Heart right ventricle (tissue), 16 donors: ENCODE measurements at places on chromosomes 3 and 15. TPM values are rescaled to one million over a fixed set of nuclear protein-coding genes. Genes with fewer than 3 reads are reported as not detected.
A peak's percentile ranks its signal among the peaks of the same experiment; 100 is the strongest.

- H3K4me1 ChIP-seq, result peaks cover 47% of the 10 kb centered on the region
- H3K4me3 ChIP-seq, result peak overlapping the region; percentile 83
- DNase-seq, result no peak
- H3K27ac ChIP-seq, result peak overlapping the region; percentile 87
Observed at GRCh38 chr3:183884097-183884426, 618 bp downstream of the PARL start.

DNA sequence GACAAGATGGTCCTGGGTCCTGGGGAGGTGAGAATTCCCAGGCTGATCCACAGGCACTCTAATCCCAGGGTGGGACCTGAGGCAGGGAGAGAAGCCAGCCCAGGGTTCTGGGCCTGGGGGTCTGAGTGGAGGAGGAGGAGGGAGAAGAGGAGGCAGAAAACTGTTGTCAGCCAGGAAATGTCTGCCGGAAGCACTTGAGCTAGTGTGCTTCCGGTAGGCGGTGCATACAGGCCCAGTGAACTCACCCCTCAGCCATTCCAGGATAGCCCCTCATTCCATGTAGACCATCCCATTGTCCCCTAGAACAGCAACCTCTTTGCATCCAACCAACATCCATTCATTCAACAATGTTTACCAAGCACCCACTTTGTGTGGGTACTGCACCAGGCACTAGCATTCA, 47.9 kb upstream of the LCTL start:
- H3K4me1 ChIP-seq, result peaks cover 37% of the 10 kb centered on the region
- H3K36me3 ChIP-seq, result no peaks in the 10 kb centered on the region
- H3K4me3 ChIP-seq, result no peak overlapping the region
- H3K27me3 ChIP-seq, result no peaks in the 10 kb centered on the region

DNA sequence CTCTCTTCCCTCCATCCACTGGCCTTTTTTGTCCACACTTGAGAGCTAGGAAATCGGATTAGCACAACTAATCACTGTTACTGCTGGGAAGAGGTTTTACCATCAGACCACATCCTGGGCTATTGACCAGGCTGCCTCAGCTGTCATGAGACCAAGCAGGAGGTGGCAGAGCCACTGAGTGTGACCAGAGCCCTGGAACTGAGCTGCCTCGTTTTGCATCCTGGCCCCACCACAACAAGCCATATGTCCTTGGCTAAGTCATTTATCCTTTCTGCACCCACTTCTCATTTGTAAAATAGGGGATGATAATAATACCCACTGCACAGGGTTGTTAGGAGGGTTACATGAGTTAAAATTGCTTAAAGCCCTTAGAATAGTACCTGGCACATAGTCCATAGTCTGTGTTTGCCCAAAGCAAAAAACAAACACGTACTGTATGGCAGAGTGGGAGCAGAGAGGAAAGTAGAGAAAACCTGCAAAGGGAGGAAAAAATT, 34.1 kb downstream of the TMEM158 start:
- no peaks in the 10 kb centered on the region for H3K36me3 ChIP-seq
- no peaks in the 10 kb centered on the region for H3K27me3 ChIP-seq
- H3K4me3 ChIP-seq, result no peak overlapping the region
- H3K4me1 ChIP-seq, result no peaks in the 10 kb centered on the region

Gene DTX3L
- 14.2 TPM for total RNA-seq

GRCh38 chr3:186854954-186855353, 12.4 kb downstream of the ADIPOQ start:
- no peaks in the 10 kb centered on the region for H3K4me1 ChIP-seq
- DNase-seq, result no peak
- H3K27ac ChIP-seq, result no peak overlapping the region
- H3K4me3 ChIP-seq, result no peak overlapping the region
- no peaks in the 10 kb centered on the region for H3K36me3 ChIP-seq

Gene RNF111
- total RNA-seq, result 22.9 TPM

DNA sequence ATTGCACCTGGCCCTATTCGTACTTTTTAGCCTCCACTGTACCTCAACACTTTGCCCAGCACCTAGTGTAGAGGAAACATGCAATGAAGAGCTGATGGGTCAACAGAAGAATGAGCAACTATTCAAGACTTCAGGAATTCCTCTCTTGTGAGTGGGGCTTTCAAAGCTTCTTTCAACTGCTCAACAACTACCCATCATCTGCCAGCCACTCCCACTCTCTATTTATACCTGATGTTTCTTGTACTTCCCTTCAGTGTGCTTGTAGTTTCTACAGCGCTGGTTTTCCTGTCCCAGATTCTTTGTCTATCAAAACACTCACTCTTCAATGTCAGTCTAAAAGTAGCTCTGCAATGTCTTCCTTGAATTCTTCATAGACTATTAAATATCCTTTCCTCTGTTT, 168.3 kb upstream of the LPP start:
- H3K27me3 ChIP-seq, result no peaks in the 10 kb centered on the region
- H3K4me1 ChIP-seq, result no peaks in the 10 kb centered on the region
- H3K36me3 ChIP-seq, result no peaks in the 10 kb centered on the region
- H3K4me3 ChIP-seq, result no peak overlapping the region
- no peak overlapping the region for H3K27ac ChIP-seq
- no peak for DNase-seq

DNA sequence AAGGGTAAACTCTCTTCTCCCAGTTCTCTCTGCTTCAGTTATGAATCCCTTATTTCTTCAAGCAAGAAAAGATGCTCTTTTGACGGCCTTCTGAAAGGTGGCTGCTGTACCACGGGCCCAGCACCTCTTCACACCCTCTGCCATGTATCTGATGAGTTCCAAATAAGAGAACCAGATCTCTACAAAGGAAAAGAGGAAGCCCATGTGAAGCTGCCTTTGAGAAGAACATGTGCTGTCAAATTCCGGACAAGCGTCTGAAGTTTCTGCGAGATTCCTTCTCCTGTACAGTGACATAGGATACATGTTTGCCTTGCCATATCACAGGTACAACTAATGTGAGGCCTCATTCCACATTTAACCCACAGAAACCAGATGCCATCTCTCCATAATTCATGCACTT, 59.2 kb downstream of the SH3BP5 start:
- no peak overlapping the region for H3K27ac ChIP-seq
- peaks cover 11% of the 10 kb centered on the region for H3K36me3 ChIP-seq
- no peak overlapping the region for H3K4me3 ChIP-seq
- H3K27me3 ChIP-seq, result no peaks in the 10 kb centered on the region
- peaks cover 36% of the 10 kb centered on the region for H3K4me1 ChIP-seq

DNA sequence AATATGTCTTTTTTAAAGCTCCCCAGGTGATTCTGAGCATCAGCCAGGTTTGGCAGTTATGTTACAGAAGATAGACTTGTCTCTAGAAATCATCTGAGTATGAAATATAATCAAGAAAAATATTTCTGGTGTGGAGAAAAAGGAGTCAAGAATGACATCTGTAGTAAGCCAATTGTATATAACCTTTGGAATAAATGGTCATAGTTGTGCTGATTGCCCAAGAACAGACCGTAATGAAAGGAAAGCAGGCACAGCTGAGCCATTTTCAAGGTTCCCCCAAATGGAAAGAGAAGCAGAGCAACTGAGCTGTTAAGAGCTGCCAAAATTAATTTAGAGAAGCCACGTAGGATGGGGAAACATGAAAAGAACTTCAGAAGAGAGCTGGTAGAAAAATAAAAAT, 26.6 kb downstream of the GOLM2 start:
- no peak overlapping the region for H3K27ac ChIP-seq
- H3K4me1 ChIP-seq, result no peaks in the 10 kb centered on the region
- no peak for DNase-seq
- H3K4me3 ChIP-seq, result no peak overlapping the region

DNA sequence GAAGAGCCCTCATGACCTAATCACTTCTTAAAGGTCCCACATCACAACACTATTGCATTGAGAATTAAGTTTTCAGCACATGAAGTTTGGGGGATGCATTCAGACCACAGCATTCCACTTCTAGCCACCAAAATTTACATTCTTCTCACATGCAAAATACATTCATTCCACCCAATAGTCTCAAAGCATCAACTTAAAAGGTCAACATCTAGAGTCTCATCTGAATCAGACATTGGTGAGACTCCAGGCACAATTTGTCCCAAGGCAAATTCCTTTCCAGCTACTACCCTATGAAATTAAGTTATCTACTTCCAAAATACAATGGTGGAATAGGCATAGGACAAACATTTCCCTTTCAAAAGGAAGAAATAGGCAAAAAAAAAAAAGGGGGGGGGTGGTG, 64.9 kb downstream of the PLSCR2 start:
- H3K27ac ChIP-seq, result no peak overlapping the region
- H3K36me3 ChIP-seq, result no peaks in the 10 kb centered on the region
- H3K4me1 ChIP-seq, result no peaks in the 10 kb centered on the region
- no peak for DNase-seq
- no peaks in the 10 kb centered on the region for H3K27me3 ChIP-seq

- DNase-seq, result no peak
- no peak overlapping the region for H3K27ac ChIP-seq
- no peaks in the 10 kb centered on the region for H3K36me3 ChIP-seq
- peaks cover 8% of the 10 kb centered on the region for H3K4me1 ChIP-seq
- no peaks in the 10 kb centered on the region for H3K27me3 ChIP-seq
Observed at GRCh38 chr3:139540651-139541531, 1.3 kb upstream of the RBP1 start.

- no peaks in the 10 kb centered on the region for H3K36me3 ChIP-seq
- peak overlapping the region; percentile 90 for H3K27ac ChIP-seq
- peaks cover 82% of the 10 kb centered on the region for H3K4me1 ChIP-seq
- no peak for DNase-seq
- H3K4me3 ChIP-seq, result no peak overlapping the region
Observed at GRCh38 chr15:85614059-85614458, 180.7 kb downstream of the KLHL25 start.

Gene ADGRG7
- total RNA-seq, result not detected

Gene P2RY13
- 0.31 TPM for total RNA-seq

DNA sequence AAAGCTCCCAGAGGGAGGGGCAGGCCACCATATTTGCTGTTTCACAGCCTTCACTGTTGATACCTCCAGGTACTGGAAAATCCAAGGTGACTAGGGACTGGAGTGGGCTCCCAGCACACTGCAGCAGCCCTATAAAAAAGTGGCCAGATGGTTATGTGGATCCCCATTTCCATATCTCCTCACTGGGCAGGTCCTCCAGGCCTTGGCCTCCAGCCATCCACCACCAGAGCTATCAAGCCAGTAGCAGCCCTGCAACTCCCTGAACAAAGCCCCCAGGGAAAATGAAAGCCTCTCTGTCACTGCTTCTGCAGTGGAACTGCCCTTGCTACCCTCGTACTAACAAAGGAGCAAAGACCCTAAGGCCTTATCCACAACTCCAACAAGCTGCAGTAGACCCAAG, 58.4 kb downstream of the ILDR1 start:
- no peaks in the 10 kb centered on the region for H3K36me3 ChIP-seq
- no peaks in the 10 kb centered on the region for H3K27me3 ChIP-seq

Gene CFAP100
- total RNA-seq, result not detected

GRCh38 chr3:36926292-36926897, 18.5 kb downstream of the TRANK1 start:
- no peaks in the 10 kb centered on the region for H3K36me3 ChIP-seq
- no peak for DNase-seq
- H3K4me1 ChIP-seq, result peaks cover 31% of the 10 kb centered on the region
- no peaks in the 10 kb centered on the region for H3K27me3 ChIP-seq

GRCh38 chr3:129934234-129935123, 40.0 kb upstream of the TRH start:
- no peaks in the 10 kb centered on the region for H3K27me3 ChIP-seq
- DNase-seq, result no peak
- H3K4me3 ChIP-seq, result no peak overlapping the region
- H3K36me3 ChIP-seq, result no peaks in the 10 kb centered on the region
- H3K4me1 ChIP-seq, result peaks cover 5% of the 10 kb centered on the region

Gene CACNA2D3
- 12.5 TPM for total RNA-seq
